ENCODE measurements at places on chromosomes 16 and 17.
A peak's percentile ranks its signal among the peaks of the same experiment; 100 is the strongest.

GRCh38 chr16:64153718-64154117 is 968.1 kb downstream of the CDH11 start:
- DNase-seq: no peak

- no peak for DNase-seq
Observed at GRCh38 chr16:57622361-57623250, 5.8 kb upstream of the ADGRG1 start.

GRCh38 chr16:59216291-59216690 is 482.2 kb upstream of the GOT2 start:
- DNase-seq: no peak

DNA sequence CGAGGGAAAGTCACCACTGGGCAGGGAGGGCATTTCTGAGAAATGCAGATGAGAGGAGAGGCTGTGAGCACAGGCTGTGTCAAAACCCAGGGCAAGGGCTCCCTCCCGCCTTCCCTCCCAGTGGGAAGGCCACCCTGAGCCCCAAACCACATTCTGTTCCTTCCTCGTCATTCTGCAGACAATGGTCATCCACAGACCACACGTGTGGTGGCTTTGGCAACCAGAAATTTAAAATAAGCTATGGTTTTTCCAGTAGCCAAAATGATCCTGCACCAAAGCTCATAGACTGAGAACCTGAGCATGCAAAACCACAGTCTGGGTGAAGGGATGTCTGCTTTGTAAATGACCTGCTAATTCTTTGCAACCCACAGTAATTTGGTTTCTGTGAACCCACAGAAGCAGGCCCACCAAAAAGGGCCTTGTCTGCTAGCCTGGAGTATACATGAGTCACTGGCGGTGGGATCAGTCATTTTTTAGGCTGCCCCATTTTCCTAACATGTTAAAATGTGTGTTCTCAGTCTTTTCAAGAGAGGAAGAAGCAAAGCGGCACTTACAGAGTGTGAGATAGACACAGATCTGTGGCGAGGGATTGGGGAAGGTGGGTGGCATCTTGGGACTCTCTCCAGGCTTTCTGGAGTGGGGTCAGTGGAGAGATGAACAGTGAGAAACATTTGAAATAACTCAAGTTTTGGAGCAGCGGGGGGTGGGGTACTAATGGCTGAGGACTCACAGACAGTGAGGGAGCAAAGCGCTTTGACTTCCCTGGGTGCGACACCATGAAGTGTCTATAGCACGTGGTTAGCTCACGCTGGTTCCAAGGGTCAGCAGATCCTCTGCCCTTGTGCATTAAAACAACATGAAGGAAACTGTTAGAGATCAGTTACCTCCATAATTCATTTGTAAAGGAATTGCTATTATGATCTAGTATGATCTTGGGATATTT is 20.5 kb downstream of the GRB7 start:
- DNase-seq: no peak

DNA sequence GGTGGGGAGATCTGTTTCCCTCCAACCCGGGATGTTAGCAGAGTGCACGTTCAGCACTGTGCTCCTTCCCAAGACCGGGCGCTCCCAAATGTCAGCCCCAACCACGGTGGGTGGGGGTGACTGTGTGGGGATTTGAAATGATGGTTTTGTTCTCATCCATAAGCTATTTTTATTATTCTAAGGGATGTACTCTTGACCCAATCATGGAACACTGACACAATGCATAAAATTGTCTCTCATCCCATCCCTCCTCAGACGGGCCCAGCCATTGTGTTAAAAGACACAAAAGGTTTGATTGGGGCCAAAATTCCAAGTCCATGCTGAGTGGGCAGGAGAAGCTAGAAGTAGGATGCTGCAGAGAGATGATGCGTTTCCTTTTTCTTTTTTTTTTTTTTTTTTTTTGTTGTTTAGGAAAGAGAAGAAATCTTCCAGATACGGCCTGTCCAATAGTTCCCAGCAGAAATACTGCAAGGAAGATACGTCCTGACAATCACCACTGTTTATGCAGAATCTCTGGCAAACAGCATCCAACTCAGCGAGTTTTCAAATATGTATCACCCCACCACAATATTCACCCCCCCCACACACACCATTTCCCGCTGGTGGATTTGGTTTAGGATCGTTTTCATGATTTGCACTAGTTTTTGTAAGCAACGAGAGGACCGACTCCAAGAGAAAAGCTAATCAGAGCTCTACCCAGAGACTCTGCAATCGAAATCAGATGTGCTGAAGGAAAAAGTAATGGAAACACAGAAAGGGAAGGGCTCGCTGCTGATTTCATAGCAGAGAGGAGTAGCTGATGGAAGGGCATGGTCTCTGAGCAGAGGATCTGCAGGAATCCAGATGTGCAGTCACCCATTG is 163.5 kb upstream of the DYNLRB2 start:
- DNase-seq: no peak

DNA sequence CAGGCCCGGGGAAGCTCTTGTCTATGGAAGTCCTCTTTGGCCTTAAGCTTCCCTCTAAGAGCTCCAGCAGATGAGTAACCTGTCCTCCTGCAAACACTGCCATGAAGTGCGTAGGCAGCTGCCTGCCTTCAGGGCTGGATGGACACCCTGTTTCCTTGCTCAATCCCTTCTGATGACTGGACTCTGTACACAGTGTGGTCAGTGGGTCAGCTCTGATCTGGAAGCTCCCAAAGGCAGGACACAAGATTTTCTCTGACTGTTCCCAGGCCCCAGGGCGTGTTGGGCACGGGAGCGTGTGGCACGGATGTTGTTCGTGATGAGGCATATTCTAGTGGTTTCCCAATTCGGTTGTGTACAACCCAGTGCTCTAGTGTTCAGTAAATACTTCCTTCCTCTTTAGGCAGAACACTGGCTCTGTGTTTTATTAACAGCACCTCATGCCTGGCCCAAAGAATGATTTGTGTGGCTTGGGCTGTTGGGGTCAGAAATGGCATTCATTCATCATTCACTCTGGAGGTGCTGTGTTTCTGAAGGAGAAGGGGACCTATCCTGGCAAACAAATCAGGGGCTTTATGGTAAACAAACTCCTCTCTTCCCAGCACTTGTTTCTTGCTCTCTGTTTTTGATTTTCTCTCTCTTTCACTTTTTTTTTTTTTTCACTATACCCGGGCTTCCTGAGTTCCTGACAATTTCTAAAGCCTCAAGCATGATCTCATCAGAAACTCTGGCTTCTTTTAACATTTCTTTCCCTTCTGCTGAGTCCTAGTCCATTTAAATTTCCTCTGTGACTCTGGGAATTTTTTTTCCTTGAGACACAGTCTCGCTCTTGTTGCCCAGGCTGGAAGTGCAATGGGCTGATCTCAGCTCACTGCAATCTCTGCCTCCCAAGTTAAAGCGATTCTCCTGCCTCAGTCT is 12.0 kb upstream of the RNF157 start:
- DNase-seq: no peak

DNA sequence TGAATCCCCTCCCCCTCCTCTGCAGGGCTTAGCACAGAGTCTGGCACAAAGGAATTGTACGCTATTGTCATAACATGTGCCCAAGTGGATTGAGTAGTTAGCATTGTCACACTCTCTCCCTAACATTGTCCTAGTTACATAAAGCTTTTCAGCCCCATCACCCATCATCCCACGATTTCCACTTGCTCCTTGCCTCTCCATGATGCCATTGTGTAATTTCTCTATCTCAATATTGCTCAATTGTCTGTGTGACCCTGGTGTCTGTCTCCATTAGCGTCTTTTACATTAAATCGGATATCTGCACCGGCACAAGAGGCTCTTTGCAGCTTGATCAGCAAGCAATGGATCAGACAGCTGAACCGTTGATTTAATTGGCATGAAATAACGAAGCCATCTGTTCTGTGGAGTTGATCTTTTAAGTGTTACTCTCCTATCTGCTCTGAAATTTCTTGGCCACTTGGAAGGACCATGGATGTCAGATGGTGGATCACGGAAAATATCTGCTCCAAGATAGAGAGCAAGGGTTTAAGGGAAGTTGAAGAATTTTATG is 77.0 kb upstream of the HS3ST4 start:
- no peak for DNase-seq

DNA sequence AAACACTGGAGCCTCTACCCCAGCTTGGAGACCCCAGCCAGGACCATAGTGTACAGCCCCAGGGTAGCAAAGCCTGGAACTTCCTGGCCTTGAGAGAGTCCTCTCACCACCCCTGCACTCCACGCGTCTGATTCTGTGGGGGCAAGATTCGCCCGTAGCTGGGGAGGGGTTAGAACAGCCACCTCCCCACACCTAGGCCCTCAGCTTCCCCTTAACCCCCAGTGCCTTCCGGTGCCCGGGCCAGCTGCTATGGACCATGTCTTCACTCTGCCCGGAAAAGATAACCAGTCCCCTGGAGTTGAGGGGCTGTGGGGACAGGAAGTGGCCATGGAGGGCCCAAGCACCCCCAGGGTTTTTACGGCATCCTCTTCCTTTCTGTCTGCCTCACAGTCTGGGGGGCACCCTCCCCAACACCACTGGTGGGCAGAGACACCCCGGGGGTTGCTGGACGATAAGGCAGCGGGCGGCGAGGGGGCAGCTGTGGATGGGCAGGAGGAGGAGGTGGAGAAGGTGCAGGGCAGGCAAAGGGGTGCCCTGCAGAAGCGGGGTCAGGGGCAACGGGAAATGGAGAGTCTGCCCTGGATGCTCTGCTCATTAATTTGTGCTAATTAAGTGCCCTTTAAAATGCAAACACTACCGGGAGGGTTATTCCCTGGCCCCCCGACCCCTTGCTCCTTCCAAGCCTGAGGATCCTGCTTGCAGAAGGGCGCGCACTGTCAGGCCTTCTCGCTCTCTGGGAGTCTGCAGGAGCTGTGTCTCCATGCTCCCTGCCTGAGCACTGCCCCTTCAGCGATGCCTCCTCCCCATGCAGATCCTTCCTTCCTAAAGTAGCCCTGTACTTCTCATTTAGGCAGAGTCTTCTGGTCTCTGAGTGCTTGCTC is 2.4 kb downstream of the PRSS27 start:
- no peak for DNase-seq

DNA sequence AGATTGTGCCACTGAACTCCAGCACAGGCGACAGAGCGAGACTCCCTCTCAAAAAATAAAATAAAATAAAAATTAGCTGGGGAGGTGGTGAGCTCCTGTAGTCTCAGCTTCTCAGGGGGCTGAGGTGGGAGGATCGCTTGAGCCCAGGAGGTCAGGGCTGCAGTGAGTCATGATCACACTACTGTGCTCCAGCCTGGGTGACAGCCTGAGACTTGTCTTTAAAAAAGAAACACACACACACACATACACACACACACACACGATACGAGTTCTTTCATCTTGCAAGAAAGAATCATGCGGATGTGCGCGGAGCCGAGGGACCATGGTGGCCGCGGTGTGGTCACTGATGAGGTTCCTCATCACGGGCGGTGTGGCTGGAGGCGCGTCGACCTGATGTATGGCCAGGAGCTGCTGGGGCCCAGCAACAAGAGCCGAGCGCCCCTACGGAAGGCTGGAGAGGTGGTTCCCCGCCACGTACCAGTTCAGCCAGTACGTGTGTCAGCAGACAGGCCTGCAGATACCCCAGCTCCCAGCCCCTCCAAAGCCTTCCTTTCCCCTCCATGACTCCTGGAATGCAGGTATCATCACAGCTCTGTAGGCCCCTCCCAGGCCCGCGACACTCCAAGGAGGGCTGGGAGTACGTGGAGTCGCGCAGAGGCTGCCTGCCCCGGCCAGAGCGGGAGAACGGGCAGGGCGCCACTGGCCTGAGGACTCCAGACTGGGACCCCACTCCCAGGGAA is 20.7 kb downstream of the NXN start:
- no peak for DNase-seq

- peak; percentile 16 for DNase-seq
Observed at GRCh38 chr16:56793492-56793891, 63.6 kb downstream of the NUP93 start.

GRCh38 chr16:4070936-4071335 is 45.3 kb downstream of the ADCY9 start:
- DNase-seq: no peak

DNA sequence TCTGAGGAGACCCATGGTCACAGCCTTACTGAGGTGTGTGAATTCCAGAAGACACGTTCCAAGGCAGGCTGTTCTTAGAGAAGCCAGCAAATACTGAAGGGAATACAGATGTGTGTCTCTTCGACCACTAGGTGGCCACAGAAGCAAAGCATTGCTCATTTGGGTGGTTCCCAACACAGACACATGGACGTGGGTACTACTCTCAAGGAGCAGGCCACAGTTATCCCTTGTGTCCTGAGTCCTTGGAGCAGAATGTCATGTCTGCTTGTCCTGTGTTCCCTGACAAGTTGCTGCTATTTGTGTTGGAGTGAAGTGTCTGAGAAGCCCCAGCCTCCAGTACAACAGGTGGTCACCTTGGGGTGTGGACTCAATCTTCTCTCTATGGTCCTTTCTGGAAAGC is 30.3 kb downstream of the HMOX2 start:
- peak; percentile 84 for DNase-seq

- peak; percentile 51 for DNase-seq
Observed at GRCh38 chr17:36947922-36948716, 635 bp upstream of the AATF start.

GRCh38 chr17:77392376-77393273 is 251.9 kb downstream of the SEC14L1 start:
- DNase-seq: no peak

GRCh38 chr16:14635395-14636165 is 2.8 kb downstream of the BFAR start:
- no peak for DNase-seq

- no peak for DNase-seq
Observed at GRCh38 chr17:73311428-73311780, 397 bp downstream of the CDC42EP4 start.

- peak; percentile 86 for DNase-seq
Observed at GRCh38 chr17:1486802-1487695, 5.4 kb downstream of the MYO1C start.

DNA sequence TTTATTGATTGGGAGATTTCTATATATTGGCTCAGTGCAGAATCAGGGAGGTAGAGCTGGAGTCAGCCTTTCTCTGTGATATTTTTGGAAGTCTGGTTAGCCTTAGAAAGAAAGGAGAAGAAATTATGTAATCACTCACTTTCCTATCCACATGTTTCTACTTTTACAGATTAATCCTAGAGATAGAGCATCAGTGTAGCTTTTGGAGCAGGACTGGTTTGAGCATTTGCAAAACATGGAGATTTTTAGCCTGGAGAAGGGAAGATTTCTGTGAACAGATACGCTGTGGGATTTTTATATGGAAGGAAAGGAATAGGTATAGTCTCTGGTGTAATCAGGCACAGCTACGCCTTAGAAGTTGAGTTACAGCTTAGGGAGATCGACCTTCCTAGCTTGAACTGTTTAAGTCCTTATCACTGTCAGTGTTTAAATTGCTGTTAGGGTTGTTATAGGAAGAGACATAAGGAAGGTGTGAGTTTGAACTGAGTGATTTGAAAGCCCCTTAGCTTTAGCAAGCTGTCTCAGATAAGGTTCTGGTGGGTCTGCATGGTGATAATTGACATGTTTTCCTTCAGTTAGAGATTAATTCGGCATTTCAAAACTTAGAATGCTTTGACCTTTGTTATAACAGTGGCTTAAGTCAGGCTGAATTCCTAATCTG is 20.5 kb downstream of the METTL9 start:
- peak; percentile 10 for DNase-seq

All from erythroblast (primary cell).